ENCODE measurements at places on chromosomes 16 and 17. TPM values are rescaled to one million over a fixed set of nuclear protein-coding genes. Genes with fewer than 3 reads are reported as not detected.

The TM4SF5 gene
- not detected for total RNA-seq

The CACNG4 gene
- total RNA-seq = not detected

The OMG gene
- total RNA-seq = 6.0 TPM

The CES1 gene
- total RNA-seq = 0.16 TPM

The NTN3 gene
- 0.13 TPM for total RNA-seq

The ZFHX3 gene
- 10.8 TPM for total RNA-seq

The RAB37 gene
- total RNA-seq = 0.65 TPM

The KRT40 gene
- not detected for total RNA-seq

The MYCBPAP gene
- total RNA-seq = 0.16 TPM

The PARN gene
- total RNA-seq = 13.8 TPM

The TBX21 gene
- total RNA-seq = not detected

The CYLD gene
- total RNA-seq = 61.4 TPM

The PIK3R6 gene
- not detected for total RNA-seq

The CACNG5 gene
- total RNA-seq = not detected

The SYT17 gene
- 1.5 TPM for total RNA-seq

The GRIN2C gene
- under 0.01 TPM for total RNA-seq

The KRT20 gene
- not detected for total RNA-seq

The CHST6 gene
- 0.16 TPM for total RNA-seq

The LGALS3BP gene
- total RNA-seq = 10.8 TPM

The DYNLRB2 gene
- total RNA-seq = not detected

The FASN gene
- 95.0 TPM for total RNA-seq

The COL1A1 gene
- total RNA-seq = 45.2 TPM

The GINS3 gene
- 10.8 TPM for total RNA-seq
